ENCODE measurements at places on chromosomes 13 and 19.

DNA sequence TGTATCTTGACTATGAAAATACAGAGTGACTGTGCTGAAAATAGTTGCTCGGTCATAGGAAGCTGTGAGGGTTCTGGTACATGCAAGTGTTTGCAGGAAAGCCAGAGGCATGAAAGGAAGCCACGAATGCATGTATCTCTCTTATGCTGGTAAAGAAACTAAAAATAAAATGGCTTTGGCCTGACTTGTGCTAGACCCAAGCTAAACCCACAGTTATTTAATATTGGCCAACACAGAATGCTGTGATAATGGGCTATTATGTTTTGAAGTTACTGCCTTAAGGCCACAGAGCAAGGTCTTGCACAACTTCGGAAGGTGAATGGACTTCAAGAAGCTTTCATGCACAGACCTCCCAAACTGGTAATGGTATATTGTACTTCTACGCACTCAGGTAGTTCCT, 518.2 kb upstream of the HTR2A start:
- no peak for DNase-seq

DNA sequence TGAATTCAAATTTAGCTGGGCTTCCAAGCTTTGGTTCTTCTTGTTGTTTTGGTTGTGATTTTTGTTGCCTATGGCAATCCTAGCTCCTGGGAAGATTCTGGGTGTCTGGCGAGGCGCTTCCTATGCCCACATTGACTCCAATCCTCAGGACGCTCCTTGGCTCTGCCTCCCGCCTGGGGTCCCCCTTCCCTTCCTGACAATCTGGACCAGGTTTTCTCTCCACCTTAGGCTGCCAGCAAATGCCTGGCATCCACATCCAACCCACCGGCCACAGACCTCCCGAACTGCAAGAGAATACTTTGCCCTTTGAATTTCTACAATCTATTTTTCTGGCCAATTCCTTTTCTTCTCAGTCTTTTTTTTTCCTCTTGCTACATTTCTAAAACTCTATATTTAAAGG, 186.9 kb upstream of the UBL3 start:
- no peak for DNase-seq

GRCh38 chr19:17909003-17909732, 23.6 kb upstream of the CCDC124 start:
- no peak for DNase-seq

- no peak for DNase-seq
Observed at GRCh38 chr19:2261438-2262172, 5.4 kb upstream of the JSRP1 start.

DNA sequence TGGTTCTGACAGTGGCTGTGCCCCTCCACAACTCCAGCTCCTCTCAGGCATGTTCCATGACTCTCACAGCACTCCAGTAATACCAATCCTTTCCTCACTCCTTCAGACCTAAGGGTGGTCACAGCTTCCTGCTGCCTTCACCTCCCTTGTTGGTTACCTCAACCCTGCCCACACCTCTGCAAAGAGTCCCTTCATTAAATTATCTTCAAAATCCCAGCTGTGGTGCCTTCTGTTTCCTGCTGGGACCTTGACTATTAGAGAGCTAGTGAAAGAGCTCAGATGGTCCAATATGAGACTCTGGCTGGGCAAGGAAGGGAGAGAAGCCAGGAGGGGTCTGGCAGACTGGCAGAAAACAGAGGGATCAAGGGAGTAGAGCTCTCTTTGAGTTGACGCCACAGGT, 26.1 kb downstream of the DEDD2 start:
- no peak for DNase-seq

DNA sequence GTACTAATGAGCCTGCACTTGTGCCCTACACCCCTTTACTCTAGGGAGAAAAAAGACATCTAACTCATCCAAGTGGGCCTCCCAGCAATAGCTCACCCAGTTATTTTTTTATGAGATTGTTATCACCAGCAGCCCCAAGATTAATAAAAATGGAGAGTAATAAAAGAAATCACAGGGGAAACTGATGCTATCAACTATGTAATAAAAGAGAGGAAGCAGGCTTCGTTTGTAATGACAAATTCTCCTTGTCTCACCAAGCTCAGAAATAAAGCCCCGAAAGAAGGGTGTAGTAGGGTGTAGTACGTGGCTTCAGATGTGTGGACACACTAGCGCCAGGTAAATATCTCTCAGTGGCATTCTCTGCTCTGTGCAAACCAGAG, 204.9 kb downstream of the USP12 start:
- DNase-seq: no peak
